ENCODE measurements at places on chromosomes 6 and 20. TPM values are rescaled to one million over a fixed set of nuclear protein-coding genes. Genes with fewer than 3 reads are reported as not detected.
A peak's percentile ranks its signal among the peaks of the same experiment; 100 is the strongest.

The ANKRD66 gene
- total RNA-seq, result not detected

The C6orf118 gene
- not detected for total RNA-seq

DNA sequence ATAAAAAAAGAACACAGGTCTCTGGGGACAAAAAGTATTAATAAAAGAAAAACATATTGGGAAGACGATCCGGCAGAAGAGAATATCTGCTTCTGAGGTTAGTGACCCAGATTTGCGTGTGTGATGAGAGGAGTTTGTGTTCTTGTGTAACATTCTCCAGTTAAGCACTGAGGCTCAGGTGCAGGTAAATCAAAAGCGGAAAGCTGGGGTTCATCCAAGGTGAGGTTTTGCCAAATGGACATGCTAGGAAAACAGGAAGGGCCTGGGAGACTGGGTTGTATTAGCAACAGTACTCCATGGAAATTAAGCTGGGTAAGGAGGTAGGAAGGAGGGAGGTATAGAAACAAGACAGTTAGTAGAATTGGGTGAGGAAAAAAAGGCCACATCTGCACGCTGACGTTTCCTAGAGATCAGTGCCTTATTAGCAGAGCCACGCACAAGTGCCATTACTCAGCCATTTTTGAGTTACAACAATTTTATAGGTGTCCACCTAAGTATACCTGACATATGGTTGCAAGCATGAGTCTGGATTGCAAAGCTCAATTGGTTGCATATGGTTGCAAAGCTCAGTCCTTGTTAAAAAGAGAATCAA, 139.6 kb downstream of the ZMYND8 start:
- H3K4me1 ChIP-seq, result peaks cover 2% of the 10 kb centered on the region
- H3K4me3 ChIP-seq, result no peak overlapping the region
- H3K36me3 ChIP-seq, result peaks cover 46% of the 10 kb centered on the region
- no peak for DNase-seq
- no peaks in the 10 kb centered on the region for H3K27me3 ChIP-seq

The TBX18 gene
- total RNA-seq, result not detected

GRCh38 chr6:14224359-14225103, 107.0 kb downstream of the CD83 start:
- peaks cover 7% of the 10 kb centered on the region for H3K36me3 ChIP-seq
- no peak for DNase-seq
- H3K4me1 ChIP-seq, result peaks cover 17% of the 10 kb centered on the region
- H3K27ac ChIP-seq, result no peak overlapping the region
- no peak overlapping the region for H3K4me3 ChIP-seq

GRCh38 chr20:57027777-57028176, 238.7 kb downstream of the BMP7 start:
- DNase-seq, result no peak
- H3K36me3 ChIP-seq, result no peaks in the 10 kb centered on the region
- no peak overlapping the region for H3K4me3 ChIP-seq
- no peaks in the 10 kb centered on the region for H3K4me1 ChIP-seq
- H3K27me3 ChIP-seq, result peaks cover 3% of the 10 kb centered on the region

- H3K27me3 ChIP-seq, result no peaks in the 10 kb centered on the region
- DNase-seq, result peak; percentile 71
- peaks cover 34% of the 10 kb centered on the region for H3K4me1 ChIP-seq
- H3K4me3 ChIP-seq, result peak overlapping the region; percentile 82
- H3K36me3 ChIP-seq, result peaks cover 16% of the 10 kb centered on the region
Observed at GRCh38 chr20:23350904-23351838, 580 bp downstream of the NXT1 start.

The DNAH8 gene
- 0.10 TPM for total RNA-seq

The BTN2A1 gene
- total RNA-seq, result 34.3 TPM
